Activated T-helper 1 cell treated with anti-CD3 and anti-CD28 coated beads, Interleukin-12 subunit alpha, Interleukin-12 subunit beta, Interleukin-2, Interleukin-4 antibody, amounts not matched to agents 30 ng/mL and 10 ng/mL and 1 ng/mL, durations not matched to agents 14 hours and 24 hours and 36 hours (primary cell): ENCODE measurements at places on chromosomes 12 and 14. TPM values are rescaled to one million over a fixed set of nuclear protein-coding genes. Genes with fewer than 3 reads are reported as not detected.

- DNase-seq = no peak
Measured at GRCh38 chr12:118625050-118625675, 248.8 kb downstream of the SUDS3 start.

DNA sequence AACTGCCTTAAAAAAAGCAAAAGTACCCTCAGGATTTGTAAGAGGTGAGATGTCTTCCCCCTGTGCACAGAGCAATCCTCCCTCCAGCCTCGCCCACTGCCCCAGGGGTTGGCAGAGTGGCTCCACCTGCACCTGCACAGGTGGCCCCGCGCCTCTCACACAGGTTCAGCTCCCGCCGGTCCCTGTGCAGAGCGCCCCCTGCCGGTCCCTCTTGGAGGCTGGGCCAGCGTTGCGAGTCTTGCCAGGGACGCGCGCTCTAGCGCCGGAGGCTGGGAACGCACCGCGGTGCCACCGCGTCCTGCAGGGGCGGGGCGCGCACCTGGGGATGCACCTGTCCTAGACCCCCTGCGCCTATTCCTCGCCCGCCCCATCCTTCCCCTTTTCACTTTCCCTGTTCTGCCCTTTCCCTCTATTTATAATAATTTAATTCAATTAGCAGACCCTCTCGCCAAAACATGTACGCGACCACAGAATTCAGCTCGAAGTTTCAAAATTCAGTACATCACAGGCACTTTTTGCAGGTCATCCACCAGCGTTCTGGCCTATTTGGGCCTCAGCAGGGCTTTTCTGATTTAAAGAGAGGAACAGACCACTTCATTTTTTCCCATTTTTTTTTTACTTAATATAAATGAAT is 618.6 kb downstream of the AACS start:
- peak; percentile 3 for DNase-seq

The DPY19L2 gene
- total RNA-seq = 0.22 and 0.36 TPM in 2 replicates

GRCh38 chr12:52837781-52838608 is 3.9 kb upstream of the KRT79 start:
- DNase-seq = no peak

The RFLNA gene
- total RNA-seq = not detected in 2 replicates

DNA sequence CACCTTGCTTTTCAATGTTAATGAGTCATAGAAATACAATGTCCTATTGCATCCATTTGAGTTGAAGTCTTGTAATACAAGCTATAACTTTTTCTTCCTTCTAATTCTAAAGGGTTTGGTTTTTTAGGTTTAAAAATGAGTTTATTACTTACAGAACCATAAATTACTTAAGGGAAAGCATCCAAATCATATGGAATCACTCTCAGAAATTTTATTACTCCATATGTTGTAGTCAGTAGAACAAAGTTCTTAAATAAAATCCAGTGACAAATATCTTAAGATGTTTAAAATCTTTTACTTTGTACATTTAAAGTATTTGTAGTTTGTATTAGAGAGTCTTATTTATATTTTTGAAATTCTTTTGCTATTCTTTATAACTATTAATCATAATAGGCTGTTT is 253.2 kb downstream of the IPO8 start:
- DNase-seq = no peak

The NELL2 gene
- 11.5 and 16.4 TPM in 2 replicates for total RNA-seq

The BMP4 gene
- not detected in 2 replicates for total RNA-seq

DNA sequence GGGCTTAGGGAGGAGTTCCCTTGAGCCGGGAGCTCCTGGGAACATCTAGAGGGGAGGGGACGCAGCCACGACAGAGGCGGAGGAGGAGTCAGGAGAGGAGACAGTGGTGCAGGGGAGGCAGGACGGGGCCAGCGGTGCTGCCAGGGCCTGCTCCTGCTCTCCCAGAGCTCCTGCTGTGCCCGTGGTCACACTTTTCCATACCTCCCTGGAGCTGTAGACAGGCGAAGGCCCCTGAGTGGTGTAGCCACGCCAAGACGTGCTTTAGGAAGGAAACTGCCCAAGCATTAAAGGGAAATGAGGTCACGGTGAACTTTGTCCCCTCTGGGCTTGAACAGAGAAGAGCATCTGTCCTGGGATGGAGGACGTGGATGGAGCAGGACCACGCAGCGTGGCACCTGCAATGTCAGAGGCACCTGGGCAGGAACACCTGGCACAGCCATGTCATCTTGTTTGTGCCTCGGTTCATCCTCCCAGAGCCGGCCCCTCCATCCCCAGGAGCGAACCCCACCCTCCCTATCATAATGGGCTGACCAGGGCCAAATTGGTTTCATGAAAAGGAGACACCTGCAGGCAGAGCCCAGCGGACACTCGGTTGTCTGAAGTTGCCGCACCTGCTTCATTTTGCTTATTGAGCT is 239.5 kb upstream of the SFSWAP start:
- no peak for DNase-seq

- no peak for DNase-seq
Measured at GRCh38 chr14:96131836-96132235, 72.8 kb upstream of the BDKRB2 start.

The SIX1 gene
- total RNA-seq = 0.39 and 0.41 TPM in 2 replicates

The CCDC196 gene
- not detected in 2 replicates for total RNA-seq

DNA sequence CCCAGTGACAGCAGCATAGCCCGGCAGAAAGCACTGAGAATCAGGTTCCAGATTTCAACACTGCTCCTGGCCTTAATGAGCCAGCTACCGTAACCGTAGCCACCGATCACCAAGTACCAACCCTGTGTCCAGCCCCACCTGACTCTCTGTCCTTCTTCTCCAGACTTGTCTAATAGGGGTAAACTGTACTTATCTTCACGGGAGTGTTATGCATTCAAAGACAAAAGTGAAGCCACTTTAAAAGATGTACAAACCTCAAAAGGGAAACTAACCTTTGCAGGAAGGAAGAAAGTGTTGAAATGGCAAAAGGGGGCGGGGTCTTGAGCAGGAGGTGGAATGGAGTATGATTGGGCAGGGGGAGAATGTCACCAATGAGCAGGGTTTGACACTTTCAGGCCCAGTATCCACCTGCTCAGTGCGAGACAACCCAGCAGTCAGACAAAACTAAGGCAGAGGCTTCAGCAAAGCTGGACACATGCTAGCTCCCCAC is 226.1 kb downstream of the CHST11 start:
- peak; percentile 78 for DNase-seq

The GNPTAB gene
- 53.2 and 55.0 TPM in 2 replicates for total RNA-seq
